ENCODE measurements at places on chromosomes 5 and 9.

DNA sequence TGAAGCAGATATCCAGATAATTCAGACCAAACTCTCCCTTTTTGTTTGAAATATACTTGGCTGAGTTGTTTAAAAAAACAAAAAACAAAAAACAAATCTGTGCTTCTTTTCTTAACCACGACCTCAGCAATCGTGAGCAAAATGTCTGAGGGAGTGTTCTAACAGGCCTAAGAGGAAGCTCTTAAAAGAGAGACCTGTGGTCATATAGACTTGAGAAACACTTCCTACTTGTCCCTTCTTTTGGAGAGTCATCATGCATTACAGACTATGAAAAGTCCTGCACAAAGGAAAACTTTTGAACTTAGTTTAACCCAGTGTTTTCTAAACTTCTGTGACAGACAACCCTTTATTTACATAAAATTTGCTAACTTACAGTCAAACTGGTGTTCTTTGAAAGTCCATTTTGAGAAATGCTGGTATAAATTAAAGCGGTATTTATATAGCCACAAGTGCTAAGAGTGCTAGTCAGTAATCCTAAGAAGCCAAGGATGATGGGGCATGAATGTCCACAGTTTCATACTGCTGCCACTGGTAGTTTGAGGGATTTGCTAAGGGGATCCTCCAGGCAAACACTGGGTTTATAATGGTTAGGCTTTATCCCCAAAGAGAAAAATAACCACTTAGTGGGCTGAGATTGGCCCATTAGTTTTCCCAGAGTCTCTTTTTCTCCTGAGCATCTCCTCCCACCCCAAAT, 199.8 kb downstream of the LRRC70 start:
- no peak for DNase-seq

GRCh38 chr5:35852084-35852734, 4.5 kb upstream of the IL7R start:
- no peak for DNase-seq

DNA sequence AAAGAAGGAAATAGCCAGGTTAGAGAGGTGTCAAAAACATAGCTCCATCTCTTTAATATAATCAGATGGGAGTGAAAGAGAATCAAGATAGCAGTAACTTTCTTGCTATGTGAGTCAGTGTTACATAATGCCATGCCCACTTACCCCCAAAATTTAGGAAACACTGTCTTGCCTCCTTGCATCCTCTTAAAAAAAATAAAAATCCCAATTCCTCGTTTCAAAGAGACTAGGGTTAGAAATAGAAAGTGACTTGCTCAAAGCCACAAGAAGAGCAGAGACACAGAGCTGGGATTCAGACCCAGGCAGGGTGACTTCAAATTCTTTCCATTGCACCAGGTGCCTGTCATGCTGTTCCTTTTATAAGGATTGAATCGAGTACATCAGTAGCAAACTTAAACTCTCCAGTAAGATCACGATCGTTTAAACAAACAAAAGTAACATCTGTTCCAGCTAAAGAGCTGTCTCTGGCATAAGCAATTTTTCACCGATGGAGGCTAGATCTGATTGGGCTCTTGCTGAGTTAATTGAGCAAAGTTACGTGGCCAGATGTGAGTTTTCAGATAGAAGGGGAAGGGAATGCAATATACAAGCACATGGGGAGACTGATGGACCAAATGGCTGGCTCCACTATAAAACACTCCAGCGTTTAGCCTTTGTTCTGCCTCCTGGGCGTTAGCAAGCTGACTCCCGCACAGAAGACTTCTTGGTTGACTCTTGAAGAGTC, 176.9 kb downstream of the PALM2AKAP2 start:
- no peak for DNase-seq

- DNase-seq = no peak
Observed at GRCh38 chr5:17492770-17493169, 5.3 kb upstream of the TAF11L2 start.

- no peak for DNase-seq
Observed at GRCh38 chr9:115000217-115000639, 69.8 kb upstream of the TNFSF8 start.

DNA sequence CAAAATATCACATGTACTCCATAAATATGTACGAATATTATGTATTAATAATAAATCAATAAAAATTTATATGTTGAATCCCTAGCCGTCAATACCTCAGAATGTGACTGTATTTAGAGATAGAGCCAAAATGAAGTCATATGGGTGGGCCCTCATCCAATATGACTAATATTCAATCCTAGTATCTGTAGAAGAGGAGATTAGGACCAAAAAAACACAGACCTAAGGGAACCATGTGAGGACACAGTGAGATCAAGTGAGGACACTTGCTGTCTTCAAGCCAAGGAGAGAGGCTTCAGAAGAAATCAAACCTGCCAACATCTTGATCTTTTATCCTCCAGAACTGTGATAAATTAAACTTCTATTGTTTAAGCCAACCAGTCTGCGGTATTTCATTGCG, 3.7 kb upstream of the AMACR start:
- no peak for DNase-seq

- no peak for DNase-seq
Observed at GRCh38 chr9:88736136-88736637, 201.2 kb downstream of the NXNL2 start.

- no peak for DNase-seq
Observed at GRCh38 chr9:29129763-29130162, 1556.5 kb upstream of the C9orf72 start.

Data from hypothalamus (tissue), 51 donors.